ENCODE measurements at places on chromosomes 12 and 14.

DNA sequence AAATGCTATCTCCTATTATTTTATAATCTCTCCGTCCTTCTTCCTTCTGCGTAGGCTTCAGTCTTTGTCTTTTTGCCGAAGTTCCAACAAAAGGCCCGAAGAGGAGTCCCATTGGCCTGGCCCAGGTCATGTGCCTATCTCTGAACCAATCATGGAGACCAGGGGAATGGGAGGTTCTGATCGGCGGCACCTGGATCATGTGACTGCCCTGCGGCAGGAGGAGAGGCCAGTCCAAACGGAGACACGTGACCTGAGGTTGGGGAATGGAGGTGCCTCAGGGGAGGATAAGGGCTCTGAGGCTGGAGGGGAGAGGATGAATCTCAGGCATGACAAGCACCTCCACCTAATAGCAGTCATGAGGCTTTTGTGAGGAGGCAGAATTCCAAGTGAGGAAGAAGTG, 86.0 kb downstream of the AACS start:
- no peak for DNase-seq

GRCh38 chr12:123834845-123835244, 72.7 kb downstream of the DNAH10 start:
- DNase-seq: no peak

DNA sequence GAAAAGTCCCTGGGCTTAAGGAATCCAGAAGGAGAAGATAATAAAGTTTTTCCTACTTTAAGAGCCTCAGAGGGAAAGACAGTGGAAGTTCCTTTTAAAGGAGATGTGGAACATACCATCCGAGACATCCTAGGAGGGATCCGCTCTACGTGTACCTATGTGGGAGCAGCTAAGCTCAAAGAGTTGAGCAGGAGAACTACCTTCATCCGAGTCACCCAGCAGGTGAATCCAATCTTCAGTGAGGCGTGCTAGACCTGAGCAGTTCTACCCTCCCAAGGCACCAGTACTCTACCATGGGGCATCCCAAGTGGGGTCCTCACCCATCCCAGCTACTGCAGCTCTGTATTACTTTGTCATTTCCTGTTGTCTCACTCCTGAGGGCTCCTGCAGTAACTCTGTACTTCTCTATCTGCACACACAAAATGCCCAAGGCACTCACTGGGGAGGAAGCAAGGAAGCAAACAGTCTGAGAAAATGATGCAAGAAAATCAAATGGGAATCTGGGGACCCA, 3.8 kb downstream of the TINF2 start:
- no peak for DNase-seq

DNA sequence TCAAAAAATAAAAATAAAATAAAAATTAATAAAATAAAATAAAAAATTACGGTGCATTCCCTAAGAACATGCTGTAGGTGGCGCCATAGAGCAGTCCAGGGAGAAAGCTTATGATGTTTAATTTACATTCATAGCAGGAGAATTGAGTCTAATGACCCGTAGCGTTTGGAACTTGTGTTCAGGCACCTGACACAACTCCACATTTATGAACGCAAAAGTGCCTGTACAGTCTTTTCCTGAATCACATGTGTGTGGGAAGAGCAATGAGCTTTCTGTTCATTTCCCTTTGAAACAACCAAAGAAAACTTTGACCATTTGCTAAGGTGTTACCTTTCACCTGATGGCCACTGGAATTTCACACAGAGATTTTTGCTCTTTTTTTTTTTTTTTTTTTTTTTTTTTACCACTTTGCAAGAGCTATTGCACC, 60.6 kb upstream of the KCNA1 start:
- peak; percentile 57 for DNase-seq

DNA sequence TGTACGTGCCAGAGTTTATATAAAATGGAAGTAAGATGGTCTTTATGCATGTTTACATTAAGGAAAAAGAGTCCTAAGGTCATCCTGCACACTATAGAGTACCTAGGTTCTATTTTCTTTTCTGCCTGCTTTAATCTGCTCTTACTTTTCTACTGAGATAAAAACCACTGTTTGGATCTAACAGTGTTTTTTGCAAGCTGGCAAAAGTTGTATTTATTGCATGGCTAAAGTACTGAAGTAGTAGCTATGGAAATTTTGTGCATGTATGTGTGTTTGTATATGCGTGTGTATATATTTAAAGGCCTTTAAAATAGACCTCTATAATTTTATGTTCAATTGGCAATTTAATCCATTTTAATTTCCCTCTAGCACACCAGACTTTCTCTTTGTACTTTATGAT, 98.3 kb upstream of the CPSF6 start:
- no peak for DNase-seq

GRCh38 chr12:107330831-107331431, 237.6 kb upstream of the CRY1 start:
- no peak for DNase-seq

- peak; percentile 24 for DNase-seq
Measured at GRCh38 chr12:48998497-48999353, 450 bp downstream of the DDN start.

- no peak for DNase-seq
Measured at GRCh38 chr12:12007713-12008231, 63.0 kb upstream of the BCL2L14 start.

DNA sequence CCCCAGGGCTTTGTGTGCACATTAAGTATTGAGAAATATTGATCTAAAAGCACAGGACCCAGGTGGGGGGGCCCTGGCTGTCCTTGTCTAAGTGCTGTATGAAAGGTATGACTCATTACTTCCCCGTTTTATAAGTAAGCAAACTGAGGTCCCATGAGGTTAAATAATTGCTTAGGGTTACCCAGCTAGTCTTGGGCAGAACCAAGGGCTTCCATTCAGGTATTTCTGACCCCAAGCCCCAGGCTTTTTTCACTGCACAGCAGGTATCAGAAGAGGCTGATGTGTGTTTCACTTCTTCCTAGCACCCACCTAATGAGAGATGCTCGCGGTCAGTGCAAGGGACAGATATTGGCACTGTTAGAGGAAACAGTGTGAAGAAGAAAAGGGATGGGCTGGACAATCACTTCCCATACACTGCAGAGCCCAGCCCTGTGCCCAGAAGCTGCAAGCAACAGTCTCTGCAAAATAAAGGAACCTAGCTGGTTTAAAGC, 4.7 kb upstream of the TC2N start:
- DNase-seq: peak; percentile 69

- DNase-seq: no peak
Measured at GRCh38 chr12:54523637-54524036, 25.8 kb upstream of the PDE1B start.

DNA sequence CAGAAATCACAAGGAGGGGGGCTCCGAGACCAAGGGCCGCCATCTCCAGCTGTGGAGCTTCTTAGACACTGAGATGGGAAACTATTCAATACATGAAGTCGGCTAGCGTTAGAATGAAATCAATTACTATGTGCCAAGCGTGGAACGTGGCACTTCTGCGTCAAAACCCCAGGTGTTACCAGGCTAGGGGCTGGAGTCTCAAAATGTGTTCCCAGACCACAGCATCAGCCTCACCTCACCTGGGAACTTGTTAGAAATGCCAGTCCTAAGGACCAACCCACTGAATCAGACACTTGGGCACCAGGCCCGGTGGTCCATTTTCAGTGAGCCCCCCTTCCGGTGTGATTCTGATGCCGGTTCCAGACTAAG, 5.0 kb upstream of the SETD1B start:
- no peak for DNase-seq

GRCh38 chr14:32383364-32384009, 54.4 kb downstream of the AKAP6 start:
- DNase-seq: no peak

GRCh38 chr14:100726550-100727085, at the start of gene DLK1:
Gene DLK1, plus strand, starts transcription at chr14:100726892. Its CDS starts 177 bp downstream, at chr14:100727069.
- DNase-seq: no peak

DNA sequence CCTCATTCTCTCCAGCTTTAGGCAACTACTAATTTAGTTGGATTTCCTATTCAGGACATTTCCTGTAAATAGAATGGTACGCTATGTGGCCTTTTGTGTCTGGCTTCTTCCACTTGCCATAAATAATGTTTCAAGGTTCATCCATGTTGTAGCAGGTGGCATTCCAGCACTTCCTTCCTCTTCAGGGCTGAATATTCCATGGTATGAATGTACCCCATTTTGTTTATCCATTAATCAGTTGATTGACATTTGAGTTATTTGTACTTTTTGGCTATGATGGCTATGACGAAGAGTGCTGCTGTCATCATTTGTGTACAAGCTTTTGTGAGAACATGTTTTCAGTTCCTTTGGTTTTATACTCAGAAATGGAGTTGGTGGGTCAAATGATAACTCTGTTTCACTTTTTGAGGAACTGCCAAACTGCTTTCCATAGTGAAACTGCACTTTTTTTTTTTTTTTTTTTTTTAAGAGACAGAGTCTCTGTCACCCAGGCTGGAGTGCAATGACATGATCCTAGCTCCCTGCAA, 6.5 kb upstream of the CDK2AP1 start:
- no peak for DNase-seq

DNA sequence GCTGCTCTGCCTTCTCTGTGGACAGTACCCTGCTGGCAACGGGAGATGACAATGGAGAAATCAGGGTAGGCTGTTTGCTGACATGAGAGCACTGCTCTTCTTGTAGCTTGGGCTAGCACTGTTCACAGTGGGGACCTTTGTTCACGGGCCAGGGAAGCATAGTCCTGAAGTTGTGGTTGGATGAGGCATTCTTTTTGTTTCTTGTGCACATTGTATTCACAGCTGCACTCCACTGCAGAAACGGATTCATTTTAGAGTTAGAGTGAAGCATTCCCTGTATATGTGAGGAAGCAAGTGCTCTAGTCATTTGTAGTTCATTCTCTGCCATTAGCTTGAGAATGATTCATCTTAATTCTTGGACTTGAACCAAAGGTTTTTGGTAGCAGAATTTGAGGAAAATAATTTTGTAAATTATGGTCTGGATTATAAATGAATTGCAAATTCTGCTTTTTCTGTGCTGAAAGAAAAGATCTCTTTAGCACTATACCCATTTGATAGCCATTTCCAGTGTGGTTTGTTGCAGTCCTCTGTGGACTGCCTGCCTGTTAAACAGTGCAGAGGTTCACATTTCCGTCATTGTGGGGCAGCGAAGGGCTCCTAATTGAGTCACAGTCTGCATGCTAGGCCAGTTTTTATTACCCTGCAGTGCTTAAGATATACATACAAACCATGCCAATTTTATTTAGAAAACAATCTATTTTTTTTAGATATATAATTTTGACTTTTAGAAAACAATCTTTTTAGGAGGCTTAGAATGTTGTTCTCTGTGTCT, 80.6 kb downstream of the APAF1 start:
- DNase-seq: peak; percentile 78

GRCh38 chr12:57005980-57006808, at the start of gene ZBTB39:
Gene ZBTB39, minus strand, starts transcription at chr12:57006546. Its CDS starts 1,629 bp downstream, at chr12:57004917.
- peak; percentile 36 for DNase-seq

DNA sequence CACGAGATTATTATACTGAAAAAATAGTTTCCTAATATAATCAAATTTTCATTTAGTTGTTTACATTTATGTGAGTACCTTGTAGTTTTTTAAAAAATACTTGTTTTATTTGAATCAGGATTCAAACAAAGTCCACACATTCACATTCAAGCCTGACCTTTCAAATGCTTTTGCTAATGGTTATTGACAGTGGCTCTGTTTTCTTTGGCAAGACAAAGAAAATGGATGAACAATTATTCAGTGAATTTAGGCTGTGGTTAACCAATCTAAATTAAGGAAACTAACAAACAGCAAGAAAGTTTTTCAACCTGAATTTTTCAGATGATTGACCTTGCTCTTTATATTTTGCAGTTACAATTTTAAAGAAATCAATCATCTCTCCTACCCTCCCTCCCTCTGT, 9.7 kb downstream of the SLC4A8 start:
- DNase-seq: no peak

GRCh38 chr14:36405589-36406274, 85.3 kb upstream of the MBIP start:
- no peak for DNase-seq

DNA sequence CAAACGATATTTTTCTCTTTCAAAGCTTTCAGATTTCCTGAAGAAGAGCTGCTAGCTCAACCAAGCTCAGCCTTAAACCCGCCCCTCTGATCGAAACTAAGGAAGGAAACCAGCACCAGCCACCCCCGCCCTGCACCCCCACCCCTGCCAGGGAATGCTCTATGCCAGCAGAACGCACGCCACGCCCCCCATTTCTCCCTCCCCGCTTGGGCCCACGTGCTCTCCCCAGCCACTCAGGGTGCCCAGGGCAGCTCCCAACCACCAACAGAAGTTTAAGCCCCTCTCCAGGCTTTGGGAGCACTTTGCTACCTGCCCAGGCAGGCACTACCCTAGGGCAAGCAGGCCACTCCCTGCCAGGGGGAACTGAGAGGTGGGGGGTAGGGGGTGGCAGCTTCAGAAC, 18.8 kb upstream of the KRT78 start:
- DNase-seq: no peak

GRCh38 chr12:90244232-90244631, 535.6 kb upstream of the ATP2B1 start:
- no peak for DNase-seq

GRCh38 chr12:45475594-45475993, 253.9 kb upstream of the ARID2 start:
- no peak for DNase-seq

- peak; percentile 78 for DNase-seq
Measured at GRCh38 chr12:45130881-45131281, 80.0 kb upstream of the DBX2 start.

DNA sequence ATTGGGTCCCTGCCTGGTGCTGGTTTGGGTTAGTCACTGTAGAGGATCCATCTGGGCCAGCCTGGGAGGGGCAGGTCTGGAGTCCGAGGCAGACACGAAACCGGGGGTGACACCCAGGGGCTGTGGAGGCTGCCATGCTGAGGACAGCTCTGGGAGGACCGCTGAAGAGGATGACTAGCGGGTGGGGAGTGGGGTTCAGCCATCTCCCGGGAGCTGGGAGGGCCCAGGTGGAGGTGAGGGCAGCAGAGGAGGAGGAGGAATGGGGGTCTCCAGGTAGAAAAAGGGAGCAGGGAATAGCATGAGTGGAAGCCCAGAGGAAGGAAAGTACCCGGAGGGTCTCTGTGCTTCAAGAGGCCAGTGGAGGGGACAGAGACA, 4.0 kb upstream of the DIO3 start:
- no peak for DNase-seq

GRCh38 chr12:108721824-108722223, 9.5 kb downstream of the CORO1C start:
- peak; percentile 35 for DNase-seq

GRCh38 chr14:35384455-35385041, 20.0 kb downstream of the NFKBIA start:
- peak; percentile 96 for DNase-seq
